ENCODE measurements at places on chromosomes 6 and 20.

DNA sequence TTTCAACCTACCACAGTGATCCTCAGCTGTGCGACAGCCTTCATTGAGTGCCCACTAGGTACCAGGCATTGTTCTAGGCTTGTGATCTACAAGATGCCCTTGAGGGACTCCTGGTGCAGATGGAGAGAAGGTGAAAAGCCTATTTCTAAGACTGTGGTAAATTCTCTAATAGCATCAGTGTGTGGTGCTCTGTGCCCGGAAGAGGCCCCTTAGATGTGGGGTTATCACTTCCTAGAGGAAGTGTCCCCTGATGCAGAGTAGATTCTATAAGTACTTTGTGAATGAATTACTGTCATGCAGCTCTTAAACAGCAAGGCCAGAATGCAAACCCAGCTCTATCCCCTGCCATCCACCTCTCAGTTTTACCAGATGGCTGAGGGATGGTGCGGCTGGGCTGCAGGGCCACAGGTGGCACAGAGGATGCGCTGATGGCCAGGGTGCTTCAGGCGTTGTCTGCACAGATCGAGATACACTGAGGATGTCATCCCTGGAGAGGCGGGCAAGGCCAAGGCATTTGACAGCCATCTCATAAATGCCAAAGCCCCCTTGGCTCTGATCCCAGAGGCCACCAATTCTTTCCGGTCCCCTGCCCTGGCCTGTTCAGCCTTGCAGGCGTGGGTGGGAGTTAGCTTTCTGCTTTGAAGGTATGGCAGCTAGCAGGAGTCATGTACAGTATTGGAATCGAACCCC lies 96.7 kb downstream of the TOX2 start:
- DNase-seq, result no peak

- DNase-seq, result no peak
Measured at GRCh38 chr20:2135013-2135412, 33.4 kb downstream of the STK35 start.

DNA sequence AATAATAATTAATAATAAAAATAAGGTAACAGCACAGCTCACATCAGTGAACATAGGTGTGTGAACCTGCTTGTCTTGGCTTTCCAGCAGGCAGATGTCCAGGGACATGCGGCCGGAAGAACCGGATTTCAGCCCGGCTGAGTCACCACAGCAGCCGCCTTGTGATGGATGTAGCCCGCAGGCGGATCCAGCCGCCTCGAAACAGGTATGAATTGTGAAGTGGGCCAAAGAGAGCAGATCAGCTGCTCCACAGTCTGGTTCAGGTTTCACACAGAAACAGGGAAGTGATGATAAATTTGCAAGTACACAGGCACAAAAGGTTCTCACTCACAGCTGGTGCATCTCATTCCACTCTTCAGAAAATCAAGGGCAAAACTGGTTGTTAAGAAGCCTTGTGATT lies 55.1 kb downstream of the ID4 start:
- no peak for DNase-seq

GRCh38 chr6:138465007-138465645 lies 34.2 kb downstream of the NHSL1 start:
- DNase-seq, result no peak
